ENCODE measurements at places on chromosomes 16 and 17. TPM values are rescaled to one million over a fixed set of nuclear protein-coding genes. Genes with fewer than 3 reads are reported as not detected.

Gene TEKT5
- 0.24 TPM for total RNA-seq

- no peak for DNase-seq
Observed at GRCh38 chr16:86819533-86819892, 241.2 kb downstream of the FOXL1 start.

- DNase-seq, result no peak
Observed at GRCh38 chr17:28230011-28230410, 89.0 kb upstream of the TMEM97 start.

Gene CLEC19A
- 0.05 TPM for total RNA-seq

Gene MT1H
- total RNA-seq, result 0.85 TPM

Gene PDILT
- total RNA-seq, result not detected

Gene NTN1
- 2.0 TPM for total RNA-seq

DNA sequence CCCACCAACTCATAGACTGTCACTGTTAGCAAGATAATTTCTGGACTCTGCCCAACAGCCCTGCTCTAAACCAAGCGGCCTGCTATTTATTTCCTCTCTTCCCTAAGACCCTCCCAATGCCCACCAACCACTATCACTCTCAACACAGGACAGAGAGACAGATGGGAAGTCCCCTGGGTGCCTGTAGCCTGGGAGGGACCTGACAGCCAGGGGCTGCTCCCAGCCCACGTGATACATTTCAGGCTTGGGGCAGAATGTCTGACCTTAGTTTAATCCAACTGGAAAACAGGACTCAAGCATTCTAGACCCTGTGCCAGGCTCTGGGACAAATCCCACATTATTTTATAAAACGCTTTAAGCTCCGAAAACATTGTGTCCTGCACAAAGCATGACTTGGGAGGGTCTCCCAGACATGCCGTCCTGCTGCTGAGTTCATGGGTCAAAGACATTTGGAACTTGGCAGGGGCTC, 23.6 kb downstream of the XYLT1 start:
- DNase-seq, result no peak

Gene KRTAP2-2
- total RNA-seq, result not detected

DNA sequence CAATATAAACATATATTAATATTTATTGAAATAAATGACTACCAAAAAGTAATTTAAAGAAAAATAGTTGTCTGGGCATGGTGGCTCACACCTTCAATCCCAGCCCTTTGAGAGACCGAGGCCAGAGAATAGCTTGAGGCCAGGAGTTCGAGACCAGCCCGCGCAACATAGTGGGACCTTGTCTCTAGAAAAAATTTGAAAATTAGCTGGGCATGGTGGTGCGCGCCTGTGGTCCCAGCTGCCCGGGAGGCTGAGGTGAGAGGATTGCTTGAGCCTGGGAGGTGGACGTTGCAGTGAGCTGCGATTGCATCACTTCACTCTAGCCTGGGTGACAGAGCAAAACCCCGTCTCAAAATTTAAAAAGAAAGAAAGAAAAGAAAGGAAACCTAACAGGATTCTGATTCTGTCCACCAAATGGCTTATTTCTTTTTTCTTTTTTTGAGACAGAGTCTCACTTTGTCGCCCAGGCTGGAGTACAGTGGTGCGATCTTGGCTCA, 3.4 kb upstream of the BPTF start:
- DNase-seq, result no peak

- no peak for DNase-seq
Observed at GRCh38 chr17:81414756-81415516, 19.7 kb downstream of the BAHCC1 start.

Gene BRICD5
- 4.0 TPM for total RNA-seq

DNA sequence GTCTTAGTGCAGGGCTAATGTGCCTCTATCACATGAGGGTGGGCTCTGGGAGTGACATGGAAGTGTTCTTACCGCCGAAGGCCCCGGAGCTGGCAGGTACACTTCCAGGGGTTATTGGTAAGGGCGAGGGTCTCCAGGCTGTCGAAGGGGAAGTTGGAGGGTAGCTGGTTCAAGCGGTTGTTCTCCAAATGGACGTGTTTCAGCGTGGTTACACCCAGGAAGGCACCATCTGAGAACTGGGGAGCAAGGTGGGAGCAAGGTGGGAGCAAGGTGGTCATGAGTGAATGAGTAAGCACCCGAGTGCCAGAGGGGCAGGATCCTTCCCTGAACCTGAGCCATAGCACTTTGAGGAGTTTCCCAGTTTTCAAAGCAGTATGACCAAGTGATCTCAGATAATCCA, 3.0 kb downstream of the CHAD start:
- DNase-seq, result no peak

- no peak for DNase-seq
Observed at GRCh38 chr16:19132255-19132654, 18.5 kb downstream of the ITPRIPL2 start.

DNA sequence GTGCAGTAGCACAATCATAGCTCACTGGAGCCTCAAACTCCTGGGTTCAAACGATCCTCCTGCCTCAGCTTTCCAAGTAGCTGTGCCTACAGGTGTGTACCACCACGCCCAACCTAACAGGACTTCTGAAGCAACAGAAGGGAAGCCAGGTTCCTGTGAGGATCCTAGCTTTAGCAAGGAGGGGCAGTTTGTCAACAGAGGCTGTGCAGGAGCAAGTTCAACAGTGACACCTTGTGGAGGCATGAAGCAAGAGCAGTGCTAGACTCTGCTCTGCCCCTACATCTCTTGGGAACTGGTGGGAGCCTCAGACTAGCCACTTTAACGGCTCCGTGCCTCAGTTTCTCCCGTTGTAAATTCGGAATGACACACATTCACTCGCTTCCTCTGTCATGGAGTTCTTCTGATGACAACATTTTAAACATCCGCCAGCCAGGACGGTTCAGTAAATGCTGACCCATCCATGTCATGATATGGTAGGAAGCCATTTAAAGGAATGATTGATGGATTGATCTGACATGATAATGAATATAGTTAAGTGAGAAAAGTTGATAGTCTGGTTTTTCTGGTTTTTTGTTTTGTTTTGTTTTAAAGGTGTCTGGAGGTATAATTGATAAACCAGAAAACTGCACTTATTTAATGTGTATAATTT, 218.7 kb downstream of the MRTFB start:
- DNase-seq, result no peak

GRCh38 chr17:75404731-75405364, 630 bp downstream of the GRB2 start:
- peak; percentile 53 for DNase-seq

Gene USP6
- 0.14 TPM for total RNA-seq

DNA sequence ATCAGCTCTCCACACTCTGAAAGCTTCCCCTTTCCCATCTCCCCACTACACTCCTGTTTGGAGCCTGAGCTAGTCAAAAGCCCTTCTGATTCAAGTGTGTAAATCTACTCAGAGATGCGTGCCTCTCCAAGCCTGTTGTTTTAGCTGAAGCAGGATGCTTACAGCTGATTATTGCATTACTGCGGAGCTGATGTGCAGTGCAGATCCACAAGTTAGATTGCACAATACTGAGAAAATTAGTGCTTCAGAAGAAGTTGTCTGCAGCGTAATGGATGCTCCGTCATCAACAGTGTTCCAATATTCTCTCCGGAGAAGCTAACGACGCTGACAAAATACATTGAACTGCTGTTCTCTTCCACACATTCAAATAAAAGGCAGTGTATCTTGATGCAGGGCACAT, 44.8 kb upstream of the NLRP1 start:
- no peak for DNase-seq

GRCh38 chr16:84718-85406, 6.8 kb downstream of the MPG start:
- DNase-seq, result no peak

DNA sequence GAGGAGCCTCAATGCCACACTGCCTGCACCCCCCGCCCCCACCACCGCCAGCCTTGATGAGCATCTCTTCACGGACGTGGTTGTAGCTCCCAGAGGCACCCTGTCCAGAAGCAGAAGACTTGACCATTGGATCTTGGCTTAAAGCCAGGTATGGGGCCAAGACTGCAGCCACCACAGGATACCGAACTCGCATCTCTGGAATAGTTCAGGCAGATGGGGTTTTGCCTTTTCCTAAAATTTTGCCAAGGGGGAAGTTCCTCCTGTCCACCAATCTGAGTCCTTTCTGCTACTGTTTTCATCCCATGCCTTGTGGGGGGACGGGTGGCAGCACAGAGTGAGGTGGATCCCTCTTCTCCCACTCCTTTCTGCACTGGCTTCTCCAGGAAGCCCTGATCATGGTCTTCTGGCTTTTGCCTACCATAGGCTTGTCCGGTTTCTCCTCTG, 939 bp downstream of the CORO6 start:
- DNase-seq, result no peak

Gene CBFA2T3
- 11.2 TPM for total RNA-seq

Gene SULT1A4
- total RNA-seq, result 4.7 TPM

GRCh38 chr16:81755915-81756614, 23.0 kb upstream of the PLCG2 start:
- DNase-seq, result no peak

DNA sequence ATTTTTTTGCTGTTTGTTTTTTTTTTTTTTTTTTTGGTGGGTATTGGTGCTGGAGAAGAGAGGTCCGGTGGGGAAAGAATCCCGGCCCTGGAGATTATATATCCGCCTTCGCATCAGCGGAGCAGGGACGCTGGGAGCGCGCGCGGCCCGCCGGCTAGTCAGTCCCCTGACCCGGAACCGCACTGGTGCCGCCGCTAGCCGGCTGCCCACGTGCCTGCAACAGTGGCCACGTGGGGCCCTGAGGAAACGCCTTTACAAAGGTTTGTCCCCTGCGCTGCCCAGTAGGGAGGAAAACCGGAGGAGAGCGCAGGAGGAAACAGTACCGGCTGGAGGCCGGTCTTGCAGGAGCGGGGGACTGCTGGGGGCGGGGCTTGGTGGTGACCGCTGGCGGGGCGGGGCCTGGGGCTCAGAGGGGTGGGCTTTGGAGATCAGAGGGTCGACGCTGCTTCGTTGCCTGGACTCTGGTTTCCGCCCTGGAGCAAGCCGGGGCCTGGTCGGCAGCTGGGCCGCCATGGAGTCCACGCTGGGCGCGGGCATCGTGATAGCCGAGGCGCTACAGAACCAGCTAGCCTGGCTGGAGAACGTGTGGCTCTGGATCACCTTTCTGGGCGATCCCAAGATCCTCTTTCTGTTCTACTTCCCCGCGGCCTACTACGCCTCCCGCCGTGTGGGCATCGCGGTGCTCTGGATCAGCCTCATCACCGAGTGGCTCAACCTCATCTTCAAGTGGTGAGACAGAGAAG, at the start of gene G6PC3:
TSS of gene G6PC3 (plus strand) at position 281 of the 743 bp plus-strand sequence. CDS start at position 512, 231 bp downstream.
- DNase-seq, result no peak

Gene GUCY2D
- total RNA-seq, result 0.05 TPM

Gene NUPR1
- total RNA-seq, result 29.6 TPM

DNA sequence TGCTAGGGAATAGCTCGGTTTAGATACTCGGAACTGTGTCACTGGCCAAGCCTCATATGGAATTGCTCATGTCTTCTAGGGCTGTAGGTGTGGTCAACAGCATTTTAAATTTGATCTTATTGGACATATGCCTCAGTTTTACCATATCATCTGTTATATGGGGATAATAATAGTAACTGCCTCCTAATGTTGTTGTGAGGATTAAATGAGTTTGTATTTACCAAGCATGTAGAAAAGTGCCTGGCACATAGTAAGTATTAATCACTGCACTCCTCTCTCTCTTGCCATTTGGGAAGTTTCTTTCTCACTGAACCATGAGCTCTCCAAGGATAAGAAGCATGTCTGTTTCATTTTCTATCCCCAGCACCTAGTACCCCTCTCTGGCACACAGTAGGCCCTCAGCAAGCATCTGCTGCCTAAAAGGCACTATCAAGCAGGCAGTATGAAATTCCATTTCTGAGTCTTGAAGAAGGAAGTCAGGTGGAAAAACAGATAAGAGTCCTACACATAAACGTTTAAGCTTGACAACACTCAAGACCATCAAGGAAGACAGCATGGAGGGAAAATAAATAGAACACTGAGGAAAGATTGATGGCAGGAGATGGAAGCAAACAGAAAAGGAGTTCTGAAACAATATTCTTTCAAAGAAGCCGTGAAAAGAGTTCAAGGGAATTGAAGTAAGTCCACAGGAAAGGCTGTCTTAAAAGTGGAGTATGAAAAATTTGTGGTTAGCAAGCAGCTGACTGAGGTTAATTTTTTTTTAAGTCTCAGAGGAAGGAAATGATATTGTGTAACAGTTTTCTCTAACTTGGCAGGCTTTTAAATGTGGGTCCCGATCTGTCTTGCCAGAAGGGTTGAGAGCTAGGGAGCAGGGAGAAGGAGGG, 2.2 kb upstream of the ATP6V0A1 start:
- peak; percentile 66 for DNase-seq

DNA sequence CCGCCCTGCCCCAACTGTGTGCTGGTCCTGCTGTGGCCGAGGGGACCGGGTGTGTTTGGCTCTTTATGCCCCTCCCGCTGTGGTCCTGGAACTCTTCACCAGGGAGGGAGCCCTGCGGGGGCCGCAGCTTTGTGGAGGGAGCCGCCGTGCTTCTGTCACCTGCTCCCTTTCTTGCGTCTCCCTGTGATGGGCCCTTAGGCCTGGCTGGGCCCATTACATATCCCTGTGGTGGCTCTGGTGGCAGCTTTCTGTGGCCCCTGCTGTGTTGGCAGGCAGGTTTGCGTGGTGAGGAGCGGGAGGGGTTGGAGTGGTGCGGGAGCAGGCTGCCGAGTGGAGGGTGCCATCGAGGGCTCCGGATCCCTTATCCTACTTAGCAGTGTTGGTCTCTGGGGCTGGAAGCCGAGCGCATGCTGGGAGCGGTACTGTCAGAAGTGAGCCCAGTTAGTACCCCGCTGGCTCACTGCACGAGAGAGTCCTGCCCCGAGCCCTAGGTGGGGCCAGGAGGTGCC, 60.4 kb downstream of the PDPK1 start:
- no peak for DNase-seq

Gene RAB11FIP4
- total RNA-seq, result 9.2 TPM

- no peak for DNase-seq
Observed at GRCh38 chr17:51629232-51629631, 368.9 kb downstream of the UTP18 start.

DNA sequence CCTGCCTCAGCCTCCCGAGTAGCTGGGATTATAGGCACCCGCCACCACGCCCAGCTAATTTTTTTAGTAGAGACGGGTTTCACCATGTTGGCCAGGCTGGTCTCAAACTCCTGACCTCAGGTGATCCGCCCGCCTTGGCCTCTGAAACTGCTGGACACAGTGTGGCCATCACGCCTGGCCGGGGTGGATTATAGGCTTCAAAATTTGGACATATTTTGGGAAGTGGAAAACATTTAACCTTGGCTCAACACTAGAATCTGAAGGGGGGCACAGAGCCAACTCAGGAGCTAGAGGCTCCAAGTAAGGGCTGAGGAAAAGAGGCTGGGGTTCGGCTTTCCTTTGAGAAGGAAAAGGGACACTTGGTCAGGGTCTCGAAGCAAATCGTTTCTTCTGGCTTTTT, 2.2 kb upstream of the CDK5R1 start:
- no peak for DNase-seq

- DNase-seq, result no peak
Observed at GRCh38 chr16:88383401-88384221, 852 bp downstream of the ZNF469 start.

GRCh38 chr16:83402967-83403366, 404.8 kb upstream of the HSBP1 start:
- no peak for DNase-seq

Gene TMEM235
- total RNA-seq, result 1.8 TPM

GRCh38 chr16:78317564-78318240, 218.2 kb downstream of the WWOX start:
- no peak for DNase-seq

Gene SOX8
- total RNA-seq, result 1.3 TPM

Gene CES5A
- 0.09 TPM for total RNA-seq
